ENCODE measurements at places on chromosomes 7 and 10.

- no peak for DNase-seq
Measured at GRCh38 chr10:51881213-51881612, 181.8 kb upstream of the CSTF2T start.

GRCh38 chr10:74021248-74022055 is 23.5 kb downstream of the VCL start:
- no peak for DNase-seq

- DNase-seq, result no peak
Measured at GRCh38 chr7:141178486-141179135, 104.7 kb downstream of the TMEM178B start.

DNA sequence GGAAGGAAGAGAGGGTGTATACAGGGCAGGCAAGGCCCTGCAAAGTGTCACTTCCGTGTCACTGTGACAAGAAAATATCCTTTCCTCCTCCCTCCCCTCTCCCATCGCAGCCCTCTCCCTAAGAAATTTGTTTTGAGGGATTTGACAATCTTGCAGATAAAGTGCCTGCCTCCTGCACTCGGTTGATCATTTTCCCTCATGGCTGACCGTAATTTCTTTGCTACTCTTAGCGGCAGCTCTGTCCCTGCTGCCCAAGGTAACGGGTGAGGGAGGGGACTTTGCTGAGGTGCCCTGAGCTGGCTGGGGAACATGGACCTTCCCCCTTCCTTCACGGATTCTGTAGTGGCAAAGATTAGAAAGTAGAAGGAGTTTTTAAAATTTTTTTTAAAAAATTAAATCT is 179.1 kb downstream of the TCF7L2 start:
- DNase-seq, result no peak

- no peak for DNase-seq
Measured at GRCh38 chr10:111379534-111380187, 302.8 kb downstream of the ADRA2A start.

- DNase-seq, result no peak
Measured at GRCh38 chr10:1736144-1736971, 967 bp downstream of the ADARB2 start.

DNA sequence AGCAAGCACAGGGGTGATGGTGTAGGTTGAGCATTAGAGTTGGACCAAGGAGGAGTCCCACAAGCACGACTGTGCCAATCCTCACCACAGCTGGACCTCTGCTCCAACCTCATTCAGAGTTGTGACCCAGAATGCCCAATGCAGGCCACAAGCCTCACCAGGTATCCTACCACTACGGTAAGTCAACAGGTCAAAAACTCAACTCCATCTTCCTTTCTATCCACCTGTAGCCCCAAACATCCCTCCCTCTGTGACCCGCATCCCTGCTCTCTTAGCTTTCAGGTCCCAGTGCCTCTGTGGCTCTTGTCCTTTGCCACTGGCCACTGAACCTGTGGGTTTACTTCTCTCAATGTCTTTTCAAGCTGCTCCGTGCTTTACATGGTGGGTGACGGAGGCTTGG is 112.8 kb downstream of the PIP4K2A start:
- no peak for DNase-seq

DNA sequence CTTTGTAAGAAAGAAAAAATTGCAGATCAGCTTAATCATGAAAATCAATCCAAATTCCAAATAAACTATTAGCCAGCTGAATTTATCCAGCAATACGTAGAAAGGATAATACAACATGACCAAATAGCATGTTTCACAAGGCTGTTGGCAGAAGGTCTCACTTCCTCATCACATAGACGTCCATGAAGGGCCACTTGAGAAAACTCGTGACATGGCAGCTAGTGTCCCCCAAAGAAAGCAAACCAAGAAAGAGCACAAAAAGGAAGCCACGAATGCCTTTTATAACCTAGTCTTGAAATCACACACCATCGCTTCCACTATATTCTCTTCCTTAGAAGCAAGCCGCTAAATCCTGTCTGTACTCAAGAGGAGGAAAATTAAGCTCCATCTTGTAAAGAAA is 105.6 kb upstream of the NRBF2 start:
- no peak for DNase-seq

Measured in activated gamma-delta T cell treated with Interleukin-2 at 50 U/mL for 16 hours (primary cell).